ENCODE measurements at places on chromosomes 13 and 19.

DNA sequence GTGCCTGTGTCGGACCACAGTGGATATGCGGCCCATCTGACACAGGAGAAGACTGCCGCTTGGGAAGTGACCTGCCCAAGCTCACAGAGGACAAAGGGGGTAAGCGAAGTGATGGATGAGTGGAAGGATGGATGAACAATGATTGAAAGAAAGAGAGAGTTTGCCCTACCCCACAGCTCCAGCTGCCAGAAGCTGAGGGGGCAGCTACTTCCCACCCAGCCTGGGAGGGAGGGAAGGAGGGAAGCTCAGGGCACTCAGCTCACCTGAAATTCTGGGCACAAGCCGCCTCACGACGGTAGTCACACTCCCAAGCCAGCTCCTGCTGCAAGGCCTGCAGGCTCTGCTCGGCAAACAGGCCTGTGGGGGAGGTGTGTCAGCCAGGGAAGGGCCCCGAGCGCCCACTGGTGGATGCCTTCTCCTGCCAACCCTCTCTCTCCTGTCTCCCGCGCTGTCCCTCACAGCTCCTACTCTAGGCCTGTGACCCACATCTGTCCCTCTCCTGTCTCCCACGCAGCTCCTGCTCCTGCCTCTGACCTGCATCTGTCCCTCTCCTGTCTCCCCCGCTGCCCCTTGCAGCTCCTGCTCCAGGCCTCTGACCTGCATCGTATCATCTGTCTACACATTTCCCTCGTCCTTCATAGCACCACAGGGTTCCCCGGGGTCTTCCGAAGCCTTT, 12.0 kb upstream of the NUMBL start:
- peak; percentile 44 for DNase-seq

- no peak for DNase-seq
Measured at GRCh38 chr19:45897261-45897812, 5.1 kb downstream of the MYPOP start.

DNA sequence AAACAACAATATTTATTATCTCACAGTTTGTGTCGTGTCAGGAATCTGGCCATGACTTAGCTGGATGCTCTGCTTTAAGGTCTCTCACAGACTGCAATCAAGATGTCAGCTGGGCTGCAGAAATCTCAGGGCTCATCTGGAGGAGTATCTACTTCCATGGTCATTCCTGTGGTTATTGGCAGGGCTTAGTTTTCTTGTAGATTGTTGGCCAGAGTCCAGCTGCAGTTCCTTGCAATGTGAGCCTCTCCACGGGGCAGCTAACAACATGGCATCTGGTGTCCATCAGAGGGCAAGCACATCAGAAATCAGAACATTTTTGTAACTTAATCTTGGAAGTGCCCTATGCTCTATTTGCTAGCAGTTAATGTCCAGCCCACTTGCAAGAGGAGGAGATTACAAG, 45.7 kb upstream of the TDRD3 start:
- DNase-seq = no peak

DNA sequence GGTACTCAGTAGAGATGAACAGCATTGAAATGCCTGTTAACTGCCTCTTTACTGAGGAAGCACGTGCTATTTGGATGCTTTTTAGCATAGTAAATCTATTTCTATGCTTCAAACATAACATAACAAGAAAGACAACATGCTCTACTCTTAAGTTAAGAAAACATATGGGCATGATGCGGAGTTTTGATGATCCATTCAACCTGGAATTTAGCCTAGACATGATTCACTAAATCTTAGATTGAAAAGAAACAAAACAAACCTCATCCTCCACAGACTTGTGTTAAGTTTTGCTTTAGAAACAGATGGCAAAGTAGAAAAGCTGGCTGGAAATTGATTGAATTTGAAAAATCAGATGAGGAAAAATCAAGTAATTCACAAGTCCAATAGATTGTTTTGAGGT, 593.8 kb downstream of the OLFM4 start:
- no peak for DNase-seq

GRCh38 chr19:8938576-8938975, 71.6 kb downstream of the MUC16 start:
- no peak for DNase-seq

- no peak for DNase-seq
Measured at GRCh38 chr13:21481359-21481758, 22.3 kb upstream of the ZDHHC20 start.

GRCh38 chr13:34340534-34340933, 522.6 kb downstream of the RFC3 start:
- DNase-seq = no peak

DNA sequence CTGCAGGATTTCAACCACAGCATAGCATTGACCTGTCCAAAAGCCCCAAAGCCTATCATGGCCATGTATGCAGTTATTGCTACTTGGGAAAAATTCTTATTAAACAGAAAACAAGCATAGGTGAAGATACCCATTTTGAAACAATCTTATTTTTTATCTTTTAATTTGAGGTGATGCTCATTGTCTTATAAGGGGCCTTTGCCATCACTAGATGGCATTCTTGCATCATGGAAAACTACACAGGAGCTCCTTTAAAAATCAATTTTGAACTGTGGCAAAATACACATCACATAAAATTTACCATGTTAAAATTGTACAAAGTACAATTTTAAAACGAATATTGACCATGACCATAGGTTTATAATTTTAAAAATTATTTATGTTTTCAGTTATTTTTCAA, 38.9 kb upstream of the ZNF835 start:
- no peak for DNase-seq

GRCh38 chr19:29139227-29139626, 73.7 kb downstream of the UQCRFS1 start:
- DNase-seq = no peak

GRCh38 chr19:37304884-37305255, 66.0 kb upstream of the ZNF527 start:
- DNase-seq = no peak

DNA sequence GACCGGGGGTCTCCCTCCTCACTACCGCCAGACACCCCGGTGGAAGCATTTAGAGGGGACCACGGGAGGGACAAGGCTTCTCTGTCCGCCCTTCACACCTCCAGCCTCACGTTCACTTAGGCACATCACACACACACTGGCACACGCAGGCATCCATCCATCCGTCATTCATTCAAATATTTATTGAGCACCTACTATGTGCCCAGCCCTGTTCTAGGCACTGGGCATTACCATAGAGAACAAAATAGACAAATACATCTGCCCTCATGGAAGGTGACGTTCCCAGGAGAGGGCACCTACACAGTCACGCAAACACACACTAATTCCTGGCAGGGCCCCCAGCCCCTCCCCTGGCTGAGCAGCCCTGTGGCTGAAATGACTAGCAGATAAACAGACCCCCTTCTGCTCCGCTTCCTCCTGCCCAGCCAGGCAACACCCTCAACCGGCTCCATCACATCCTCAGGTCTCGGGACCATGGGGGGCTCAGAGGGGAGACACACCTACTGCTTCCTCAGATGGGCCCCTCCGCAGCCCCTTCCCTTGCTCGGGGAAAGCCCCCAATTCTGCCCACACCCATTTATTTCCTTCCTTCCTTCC, 3.7 kb upstream of the NOP53 start:
- no peak for DNase-seq

- no peak for DNase-seq
Measured at GRCh38 chr19:15469513-15470297, 5.4 kb upstream of the RASAL3 start.

DNA sequence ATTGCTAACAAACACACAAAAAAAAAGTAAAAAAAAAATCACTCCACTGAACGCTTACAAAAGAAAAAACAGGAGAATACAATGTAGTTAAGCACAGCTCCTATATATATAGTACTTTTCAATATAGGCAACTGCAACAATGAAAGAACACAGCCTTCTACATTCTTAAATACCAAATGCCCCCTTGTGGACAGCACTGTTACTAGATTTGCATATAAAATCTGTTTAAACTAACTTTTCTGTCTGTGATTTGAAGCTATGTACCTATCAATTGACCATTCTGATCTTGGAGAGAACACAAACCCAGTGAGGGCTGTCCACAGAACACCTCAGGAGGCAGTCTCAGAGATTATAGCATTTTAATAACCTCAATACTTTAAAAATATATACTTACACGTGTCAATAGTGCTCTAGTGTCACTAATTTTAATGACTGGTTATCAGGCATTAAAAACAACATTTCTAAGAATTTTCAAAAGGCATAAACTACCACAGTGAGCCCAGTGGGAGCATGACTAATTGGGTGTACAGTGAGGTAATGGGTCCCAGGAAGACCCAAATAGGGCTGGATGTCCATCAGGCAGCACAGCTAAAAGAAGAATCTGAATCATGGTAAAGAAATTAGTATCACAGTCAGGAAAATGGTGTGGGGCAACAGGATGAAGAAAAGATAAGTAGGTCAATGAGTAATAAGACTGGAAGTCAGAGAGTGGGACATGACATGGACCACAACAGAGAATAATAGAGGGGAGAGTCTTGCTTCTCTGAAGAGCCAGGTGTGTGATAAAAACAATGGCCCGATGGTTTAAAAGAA, 22.2 kb downstream of the CCDC169 start:
- peak; percentile 81 for DNase-seq

- no peak for DNase-seq
Measured at GRCh38 chr19:5823579-5824281, 15.8 kb downstream of the FUT6 start.

DNA sequence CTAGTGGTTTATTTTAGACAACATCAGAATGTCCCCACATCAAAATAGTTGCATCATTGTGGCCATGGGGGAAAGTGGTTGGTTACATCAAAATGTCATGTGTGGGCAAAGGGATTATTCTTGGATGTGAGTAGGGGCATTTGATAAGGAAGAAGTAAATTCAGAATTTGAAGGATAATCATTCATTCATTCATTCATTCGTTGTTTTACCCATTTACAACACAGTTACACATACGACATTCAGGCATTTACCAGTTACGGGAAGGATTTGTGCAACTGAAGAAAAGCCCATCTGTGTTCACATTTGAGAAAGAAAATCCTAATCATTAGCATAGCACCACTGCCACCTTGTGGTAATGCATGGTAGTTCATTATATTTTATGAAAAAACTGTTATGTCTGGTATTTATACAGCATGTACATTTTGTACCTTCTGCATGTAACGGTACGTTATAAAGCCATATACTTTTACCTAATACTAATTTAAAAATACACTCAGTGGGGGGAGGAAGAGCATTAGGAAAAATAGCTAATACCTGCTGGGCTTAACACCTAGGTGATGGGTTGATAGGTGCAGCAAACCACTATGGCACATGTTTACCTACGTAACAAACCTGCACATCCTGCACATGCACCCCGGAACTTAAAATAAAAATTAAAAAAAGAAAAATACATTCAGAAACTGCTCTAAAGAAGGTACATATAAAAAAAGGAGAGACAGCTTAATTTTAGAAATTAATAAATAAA, 62.1 kb downstream of the DGKH start:
- peak; percentile 89 for DNase-seq

DNA sequence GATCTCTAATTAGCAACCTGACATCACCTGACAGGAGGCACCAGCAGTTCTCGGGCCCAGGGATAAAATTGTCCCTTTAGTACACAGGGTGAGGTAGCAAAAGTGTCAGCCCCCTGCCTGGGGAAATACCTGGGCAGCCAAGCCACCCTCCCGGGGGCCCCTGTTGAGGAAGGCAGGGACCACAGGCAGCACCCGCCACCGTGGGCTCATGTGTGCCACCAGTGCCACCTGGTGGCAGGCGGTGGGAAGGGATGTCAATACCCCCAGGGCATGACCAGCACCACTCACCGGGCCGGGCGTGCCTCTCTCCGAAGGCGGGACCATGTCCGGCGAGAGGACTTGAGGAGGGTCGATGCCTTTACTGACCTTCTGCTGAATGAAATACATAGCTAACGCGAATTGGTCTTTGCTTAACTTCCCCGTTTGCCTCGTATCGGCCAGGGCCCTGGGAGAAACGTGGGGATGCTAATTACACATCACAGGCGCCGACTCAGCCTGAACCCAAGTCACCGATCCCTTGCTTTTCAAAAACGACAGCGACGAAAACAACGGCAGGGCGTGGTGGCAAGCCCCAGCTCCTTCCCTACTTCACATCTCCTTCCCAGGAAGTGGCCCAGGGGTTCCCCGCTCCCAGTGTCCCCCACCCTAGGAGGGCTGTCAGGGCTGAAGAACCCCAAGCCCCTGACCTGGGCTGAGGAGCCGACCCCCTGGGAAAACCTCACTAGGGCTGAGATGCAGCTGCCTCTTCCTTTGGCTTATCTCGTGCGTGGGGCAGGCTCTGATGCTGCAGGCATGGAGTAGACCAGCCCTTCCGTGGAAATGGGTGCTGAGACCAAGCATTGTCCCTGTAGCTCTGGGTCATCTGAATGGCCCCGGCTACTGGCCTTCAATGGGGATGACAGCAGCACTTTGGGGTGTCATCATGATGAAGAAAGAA, 53.8 kb downstream of the EPS15L1 start:
- DNase-seq = peak; percentile 90

DNA sequence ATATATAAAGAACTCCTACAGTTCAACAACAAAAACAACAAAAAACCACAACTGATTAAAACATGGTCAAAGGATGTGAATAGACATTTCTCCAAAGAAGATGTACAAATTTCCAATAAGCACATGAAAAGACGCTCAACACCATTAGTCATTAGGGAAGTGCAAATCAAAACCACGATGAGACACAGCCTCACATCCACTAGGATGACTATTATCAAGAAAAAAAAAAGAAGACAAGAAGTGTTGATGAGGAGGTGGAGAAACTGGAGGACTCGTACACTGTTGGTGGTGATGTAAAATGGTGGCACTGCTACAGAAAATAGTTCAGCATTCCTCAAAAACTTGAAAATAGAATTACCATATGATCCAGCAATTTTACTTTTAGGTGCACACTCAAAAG, 61.0 kb upstream of the SOX1 start:
- DNase-seq = no peak

DNA sequence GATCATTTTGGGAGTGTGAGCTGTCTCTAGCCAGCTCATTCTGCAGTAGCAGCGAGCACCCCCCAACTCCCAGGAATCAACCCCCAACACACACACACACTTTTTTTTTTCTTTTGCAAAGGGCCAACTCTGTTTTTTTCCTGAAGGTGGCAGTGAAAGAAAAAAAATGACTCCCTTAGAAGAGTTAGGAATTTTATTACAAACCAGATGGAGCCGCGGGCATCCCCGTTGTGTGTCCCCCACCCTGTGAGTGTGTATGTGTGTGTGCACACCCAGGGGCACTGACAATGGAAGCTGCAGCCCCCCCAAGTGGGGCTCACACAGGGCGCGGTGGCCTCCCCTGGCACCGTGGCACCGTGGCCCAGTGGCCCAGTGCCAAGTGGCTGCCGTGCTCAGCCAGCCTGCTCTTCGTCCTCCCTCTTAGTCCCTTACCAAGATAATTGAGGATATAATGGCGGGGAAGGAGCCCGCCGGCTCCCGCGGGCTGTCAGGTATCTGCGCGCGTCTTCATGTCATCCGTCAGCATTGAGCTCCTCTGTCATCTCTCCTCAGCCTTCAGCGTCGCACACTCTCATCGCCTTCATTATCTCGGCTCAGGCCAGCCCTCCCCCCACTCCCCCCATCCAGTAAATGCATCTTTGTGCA, 314.1 kb downstream of the ZNF536 start:
- DNase-seq = no peak
